ENCODE measurements at places on chromosomes 11 and 22.

DNA sequence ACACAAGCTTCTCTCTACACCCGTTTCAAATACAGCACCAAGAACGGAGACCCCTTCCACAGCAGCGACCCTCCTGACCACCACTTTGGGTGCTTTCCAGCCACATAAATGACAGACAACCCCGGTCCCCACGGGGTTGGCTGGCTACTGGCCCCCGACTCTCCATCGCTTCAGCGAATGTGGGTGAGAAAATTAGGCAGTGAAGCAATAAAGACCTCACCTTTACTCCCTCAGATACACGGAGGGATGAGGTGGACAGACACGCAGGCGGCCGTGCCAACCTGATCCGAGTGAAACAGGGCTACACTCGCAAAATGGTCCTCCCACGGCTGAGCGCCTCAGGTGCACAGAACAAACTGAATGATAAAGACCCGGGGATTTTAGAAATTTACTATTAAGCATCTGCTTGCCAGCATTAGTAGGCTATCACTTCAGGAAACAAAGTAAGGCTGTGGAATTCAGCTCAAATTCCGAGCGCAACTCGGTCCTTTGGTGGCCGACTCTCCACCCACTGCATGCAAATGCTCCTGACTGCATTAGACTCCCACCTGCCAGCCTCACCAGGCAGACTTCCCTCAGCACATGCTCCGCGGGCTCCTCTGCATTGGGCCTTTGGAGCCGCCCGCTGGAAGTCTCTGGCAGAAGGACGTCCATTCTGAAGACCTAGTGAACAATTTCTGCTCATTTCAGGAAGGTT is 12.8 kb upstream of the EFCAB6 start:
- H3K27me3 ChIP-seq, result peaks cover 15% of the 10 kb centered on the region
- DNase-seq, result no peak
- H3K4me1 ChIP-seq, result peaks cover 50% of the 10 kb centered on the region
- no peak overlapping the region for H3K27ac ChIP-seq

- DNase-seq, result no peak
- no peak overlapping the region for H3K4me3 ChIP-seq
- H3K27me3 ChIP-seq, result peaks cover 7% of the 10 kb centered on the region
- H3K27ac ChIP-seq, result no peak overlapping the region
These were observed 24.2 kb downstream of the PPFIBP2 start for GRCh38 chr11:7538031-7538430.

DNA sequence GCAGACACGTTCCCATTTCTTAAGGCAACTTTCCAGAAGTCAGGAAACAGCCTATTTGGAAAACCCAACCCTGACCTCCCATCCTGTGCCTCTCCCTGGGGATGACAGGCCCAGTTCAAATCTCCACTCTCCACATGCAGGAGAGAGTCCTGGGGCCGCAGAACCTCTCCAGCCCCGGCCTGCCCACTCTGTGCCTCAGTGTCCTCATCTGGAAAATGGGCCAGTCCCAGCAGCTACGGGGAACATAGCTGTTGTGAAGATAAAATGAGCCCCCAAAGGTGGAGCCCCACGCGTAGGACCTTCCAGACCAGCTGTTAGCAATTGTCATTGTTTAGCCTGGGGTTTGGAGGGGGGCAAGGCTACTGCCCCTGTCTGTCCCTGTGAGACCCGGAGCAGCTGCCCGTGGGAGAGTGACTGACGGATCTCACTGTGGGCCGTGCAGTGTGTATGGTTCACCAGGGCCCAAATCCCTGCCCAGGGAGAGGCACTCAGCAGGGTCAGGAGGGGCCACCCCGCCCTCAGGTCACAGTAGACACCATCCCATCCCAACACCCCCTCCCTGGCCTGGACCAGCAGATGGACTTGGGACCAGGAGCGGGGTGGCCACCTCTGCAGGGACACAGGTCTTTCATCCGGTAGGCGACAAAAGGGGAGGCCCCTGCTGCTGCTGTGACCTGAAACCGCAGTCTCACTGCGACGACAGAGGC is 145.9 kb downstream of the CTTN start:
- peaks cover 6% of the 10 kb centered on the region for H3K4me1 ChIP-seq
- peaks cover 7% of the 10 kb centered on the region for H3K27me3 ChIP-seq
- H3K36me3 ChIP-seq, result no peaks in the 10 kb centered on the region

GRCh38 chr11:108197351-108197750 is 25.1 kb downstream of the NPAT start:
- H3K4me3 ChIP-seq, result no peak overlapping the region
- H3K36me3 ChIP-seq, result no peaks in the 10 kb centered on the region
- H3K4me1 ChIP-seq, result peaks cover 5% of the 10 kb centered on the region
- H3K27ac ChIP-seq, result no peak overlapping the region

GRCh38 chr11:113533425-113533698 is 58.2 kb upstream of the DRD2 start:
- peaks cover 3% of the 10 kb centered on the region for H3K4me1 ChIP-seq
- no peaks in the 10 kb centered on the region for H3K36me3 ChIP-seq

DNA sequence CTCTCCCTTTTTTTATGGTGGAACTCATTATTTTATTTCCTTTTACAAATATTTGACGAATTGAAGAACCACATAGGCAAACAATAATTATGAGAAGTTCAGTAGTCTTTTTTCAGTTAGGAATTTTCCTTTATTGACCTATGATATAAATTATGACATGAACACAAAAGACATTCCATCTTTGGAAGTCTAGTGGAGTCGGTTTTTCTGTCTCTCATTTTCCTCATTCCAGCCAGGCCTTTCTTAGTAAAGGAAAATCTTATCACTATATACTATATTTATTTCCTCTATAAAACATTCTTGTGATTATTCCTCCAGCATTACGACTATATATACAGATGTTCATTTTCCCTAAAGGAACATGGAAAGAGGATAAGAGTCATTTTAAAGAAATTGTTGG is 1046.1 kb downstream of the DLG2 start:
- no peak overlapping the region for H3K4me3 ChIP-seq
- no peak overlapping the region for H3K27ac ChIP-seq
- H3K4me1 ChIP-seq, result peaks cover 8% of the 10 kb centered on the region

- no peak for DNase-seq
- H3K4me3 ChIP-seq, result no peak overlapping the region
- H3K4me1 ChIP-seq, result no peaks in the 10 kb centered on the region
- H3K27me3 ChIP-seq, result no peaks in the 10 kb centered on the region
These were observed 8.6 kb downstream of the THYN1 start for GRCh38 chr11:134244593-134244992.

- no peak overlapping the region for H3K27ac ChIP-seq
- H3K4me1 ChIP-seq, result no peaks in the 10 kb centered on the region
- no peaks in the 10 kb centered on the region for H3K36me3 ChIP-seq
- H3K4me3 ChIP-seq, result no peak overlapping the region
- no peaks in the 10 kb centered on the region for H3K27me3 ChIP-seq
These were observed 256.7 kb downstream of the GRM5 start for GRCh38 chr11:88809126-88809525.

DNA sequence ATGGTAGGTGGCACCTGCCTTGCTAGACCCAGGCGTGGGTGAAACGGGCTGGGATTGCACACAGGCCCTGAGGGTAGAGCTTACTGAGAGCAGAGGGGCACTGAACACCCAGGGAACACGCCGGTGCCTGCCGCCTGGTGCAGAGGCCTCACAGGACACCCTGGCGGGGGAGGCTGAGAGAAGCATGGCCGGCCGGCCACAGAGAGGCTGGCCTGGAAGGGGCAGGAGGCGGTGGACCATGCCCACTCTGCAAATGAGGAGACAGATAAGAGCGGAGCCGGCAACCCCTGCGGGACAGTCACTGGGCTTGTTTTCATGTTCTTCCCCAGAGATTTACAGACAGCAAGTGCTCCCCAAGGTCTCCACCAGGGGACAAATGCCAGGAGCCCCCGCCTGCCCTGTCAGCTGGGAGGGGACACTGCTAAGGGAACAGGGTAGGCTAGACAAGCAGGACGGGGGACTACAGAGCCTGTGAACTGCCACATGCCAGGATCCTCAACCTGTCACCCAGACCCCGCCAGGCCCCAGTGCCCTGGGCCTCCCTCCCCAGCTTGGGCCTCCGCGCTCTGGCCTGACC is 38.5 kb upstream of the TCF20 start:
- peaks cover 14% of the 10 kb centered on the region for H3K27me3 ChIP-seq
- no peak for DNase-seq
- H3K4me3 ChIP-seq, result no peak overlapping the region
- no peak overlapping the region for H3K27ac ChIP-seq
- no peaks in the 10 kb centered on the region for H3K36me3 ChIP-seq

- no peak for DNase-seq
- H3K27me3 ChIP-seq, result peaks cover 10% of the 10 kb centered on the region
- H3K27ac ChIP-seq, result no peak overlapping the region
- no peaks in the 10 kb centered on the region for H3K36me3 ChIP-seq
- no peaks in the 10 kb centered on the region for H3K4me1 ChIP-seq
- peak overlapping the region; percentile 77 for H3K4me3 ChIP-seq
These were observed 1.1 kb downstream of the JHY start for GRCh38 chr11:122883646-122883979.

DNA sequence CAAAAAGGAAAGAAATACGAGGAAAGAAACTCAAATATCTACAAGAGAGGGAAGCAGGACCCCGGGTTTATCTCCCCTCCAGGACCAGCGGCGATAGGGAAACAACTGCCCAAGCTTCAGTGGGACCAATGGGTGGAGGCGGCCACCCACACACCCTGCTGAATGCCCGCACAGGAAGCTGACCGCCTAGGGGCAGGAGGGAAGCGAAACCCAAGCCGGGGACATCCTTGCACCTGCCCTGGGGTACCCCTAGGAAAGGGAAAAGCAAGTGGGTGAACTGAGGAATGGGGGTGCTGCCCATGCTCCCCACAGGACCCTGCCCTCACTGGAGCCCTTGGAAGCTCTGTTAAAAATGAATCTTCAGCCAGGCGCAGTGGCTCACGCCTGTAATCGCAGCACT is 27.6 kb upstream of the HMOX1 start:
- H3K27ac ChIP-seq, result no peak overlapping the region
- no peaks in the 10 kb centered on the region for H3K36me3 ChIP-seq
- peaks cover 6% of the 10 kb centered on the region for H3K27me3 ChIP-seq
- DNase-seq, result no peak
- no peak overlapping the region for H3K4me3 ChIP-seq

DNA sequence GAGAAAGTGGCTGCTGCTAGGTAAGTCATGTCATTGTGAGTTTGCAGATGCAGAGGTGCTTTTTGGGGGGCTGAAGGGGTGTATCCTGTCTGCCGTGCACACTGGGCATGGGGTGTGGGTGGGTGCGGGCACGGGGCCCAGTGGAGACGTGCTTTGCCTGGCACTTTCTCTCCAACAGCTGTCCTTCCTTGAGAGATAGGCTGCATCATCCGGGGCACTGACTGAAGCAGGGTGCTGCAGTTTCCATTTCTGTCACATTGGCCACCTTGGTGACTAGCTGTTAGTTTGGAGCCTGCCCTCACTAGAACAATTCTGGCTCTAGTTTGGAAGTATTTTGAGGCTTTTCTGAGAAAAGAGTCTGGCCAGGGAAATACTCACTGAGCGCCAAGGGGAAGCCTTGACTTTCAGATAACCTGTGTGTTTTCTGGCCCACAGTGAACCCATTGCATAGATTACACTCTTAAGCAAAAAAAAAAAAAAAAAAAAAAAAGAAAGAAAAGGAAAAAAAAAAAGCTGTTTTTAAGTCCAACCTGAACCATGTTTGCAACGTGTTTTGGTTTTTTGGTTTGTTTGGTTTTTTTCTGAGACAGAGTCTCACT is 219.2 kb downstream of the NAV2 start:
- no peak for DNase-seq
- no peak overlapping the region for H3K27ac ChIP-seq
- no peaks in the 10 kb centered on the region for H3K4me1 ChIP-seq
- H3K4me3 ChIP-seq, result no peak overlapping the region
- peaks cover 4% of the 10 kb centered on the region for H3K27me3 ChIP-seq
- no peaks in the 10 kb centered on the region for H3K36me3 ChIP-seq

DNA sequence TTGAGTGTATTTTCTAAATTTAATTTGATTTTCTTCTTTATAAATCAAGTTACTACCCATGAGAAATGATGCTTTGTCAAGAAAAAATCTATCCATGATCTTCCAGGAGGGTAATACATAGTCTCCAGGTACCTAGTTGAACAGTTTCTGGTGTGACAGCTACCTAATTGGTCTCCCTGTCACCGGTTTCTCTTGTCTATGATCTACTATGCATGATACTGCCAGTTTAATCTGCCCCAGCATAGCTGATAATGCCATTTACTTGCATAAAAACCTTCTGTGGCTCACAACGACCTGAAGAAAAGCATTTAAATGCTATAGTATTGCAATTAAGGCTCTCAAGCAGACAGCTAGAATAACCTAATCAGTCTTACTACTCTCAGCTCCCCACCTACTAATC is 349.5 kb downstream of the DLG2 start:
- no peaks in the 10 kb centered on the region for H3K36me3 ChIP-seq
- DNase-seq, result no peak
- H3K4me1 ChIP-seq, result no peaks in the 10 kb centered on the region
- H3K27ac ChIP-seq, result no peak overlapping the region

GRCh38 chr11:120708511-120709183 is 197.1 kb downstream of the GRIK4 start:
- no peak for DNase-seq
- H3K27ac ChIP-seq, result no peak overlapping the region

DNA sequence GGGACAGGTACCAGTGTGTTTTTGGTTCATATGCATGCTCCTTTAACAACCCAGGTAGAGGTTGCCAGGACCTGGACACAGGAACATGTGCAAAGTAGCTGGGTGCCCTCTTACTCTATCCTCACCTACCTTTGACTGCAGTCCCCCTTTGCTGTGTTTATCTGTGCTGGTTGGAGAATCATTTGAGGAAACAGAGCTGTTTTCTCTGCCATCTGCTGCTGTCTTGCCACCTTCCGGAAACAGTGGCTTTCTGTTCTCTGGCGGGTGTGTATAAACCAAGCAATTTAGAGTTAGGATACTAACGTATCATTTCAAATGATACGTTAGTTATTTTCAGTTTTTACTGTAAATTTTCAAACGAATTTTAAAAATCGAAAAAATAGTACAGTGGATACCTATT is 171.9 kb upstream of the TTC12 start:
- H3K27ac ChIP-seq, result peak overlapping the region; percentile 81
- H3K27me3 ChIP-seq, result peaks cover 19% of the 10 kb centered on the region
- no peak for DNase-seq
- H3K4me3 ChIP-seq, result peak overlapping the region; percentile 61
- H3K4me1 ChIP-seq, result peaks cover 89% of the 10 kb centered on the region
- H3K36me3 ChIP-seq, result no peaks in the 10 kb centered on the region

GRCh38 chr11:86805873-86806310 is 5.5 kb downstream of the PRSS23 start:
- no peak overlapping the region for H3K4me3 ChIP-seq
- H3K36me3 ChIP-seq, result no peaks in the 10 kb centered on the region
- no peak for DNase-seq
- peaks cover 5% of the 10 kb centered on the region for H3K27me3 ChIP-seq
- no peak overlapping the region for H3K27ac ChIP-seq
- peaks cover 1% of the 10 kb centered on the region for H3K4me1 ChIP-seq

- H3K27me3 ChIP-seq, result no peaks in the 10 kb centered on the region
- H3K4me3 ChIP-seq, result peak overlapping the region; percentile 70
- no peaks in the 10 kb centered on the region for H3K36me3 ChIP-seq
- peak overlapping the region; percentile 67 for H3K27ac ChIP-seq
- peaks cover 50% of the 10 kb centered on the region for H3K4me1 ChIP-seq
These were observed 104.0 kb upstream of the AKIP1 start for GRCh38 chr11:8806974-8807373.

- H3K27ac ChIP-seq, result no peak overlapping the region
- no peak for DNase-seq
- H3K4me1 ChIP-seq, result peaks cover 1% of the 10 kb centered on the region
- peaks cover 8% of the 10 kb centered on the region for H3K27me3 ChIP-seq
- no peaks in the 10 kb centered on the region for H3K36me3 ChIP-seq
These were observed 2.2 kb downstream of the SLC35F2 start for GRCh38 chr11:107856180-107856980.
